ENCODE measurements at places on chromosomes 12 and 14. TPM values are rescaled to one million over a fixed set of nuclear protein-coding genes. Genes with fewer than 3 reads are reported as not detected.

Gene OAS2
- total RNA-seq: 14.0 TPM

Gene CBLN3
- total RNA-seq: 1.7 TPM

Gene LRRIQ1
- 0.25 TPM for total RNA-seq

Gene EML5
- 0.49 TPM for total RNA-seq

Gene KRT3
- total RNA-seq: not detected

Gene ABCC9
- 24.6 TPM for total RNA-seq

Gene GYS2
- total RNA-seq: 0.98 TPM

Gene SERPINA1
- 6.1 TPM for total RNA-seq

Gene INHBC
- not detected for total RNA-seq

Gene WNT1
- not detected for total RNA-seq

Gene STYK1
- total RNA-seq: 6.4 TPM

Gene GALNT16
- total RNA-seq: 5.2 TPM

Gene NRXN3
- total RNA-seq: 4.7 TPM

Gene PTPRQ
- 0.25 TPM for total RNA-seq

Gene TMEM229B
- total RNA-seq: 9.8 TPM

Gene INSM2
- 0.98 TPM for total RNA-seq

Gene E2F7
- total RNA-seq: 2.2 TPM

Gene IFNG-AS1
- total RNA-seq: not detected

Gene FAM181A
- total RNA-seq: not detected

Gene GZMH
- total RNA-seq: not detected

Gene SLCO1B1
- total RNA-seq: not detected

Gene PIWIL1
- not detected for total RNA-seq

Gene PUS1
- 37.6 TPM for total RNA-seq

Gene BATF
- total RNA-seq: 12.0 TPM

Gene PUS7L
- total RNA-seq: 13.0 TPM

Gene TDRD9
- total RNA-seq: 0.74 TPM

Gene PLA2G1B
- not detected for total RNA-seq

Gene REM2
- total RNA-seq: 3.9 TPM

Gene LRP1-AS
- not detected for total RNA-seq

Gene NEMP1
- total RNA-seq: 7.1 TPM

Gene NYNRIN
- total RNA-seq: 14.7 TPM

Gene DPY19L2
- 9.6 TPM for total RNA-seq

Gene CLEC4C
- not detected for total RNA-seq

Gene HOXC10
- not detected for total RNA-seq

Gene ADCK1
- total RNA-seq: 10.8 TPM

Gene ST8SIA1
- total RNA-seq: 5.2 TPM

Gene RFX4
- not detected for total RNA-seq

Gene CERS5
- total RNA-seq: 45.2 TPM

Gene BICDL1
- total RNA-seq: 71.2 TPM

Gene ZNF641
- total RNA-seq: 15.5 TPM

All from vagina (tissue), 2 donors.